ENCODE measurements at places on chromosomes 7 and 10.
A peak's percentile ranks its signal among the peaks of the same experiment; 100 is the strongest.

- H3K4me1 ChIP-seq: no peaks in the 10 kb centered on the region
- H3K36me3 ChIP-seq: no peaks in the 10 kb centered on the region
- no peak overlapping the region for H3K4me3 ChIP-seq
- H3K27me3 ChIP-seq: no peaks in the 10 kb centered on the region
Observed at GRCh38 chr10:106819490-106819889, 345.0 kb downstream of the SORCS1 start.

- DNase-seq: no peak
- no peaks in the 10 kb centered on the region for H3K4me1 ChIP-seq
- no peak overlapping the region for H3K27ac ChIP-seq
- no peaks in the 10 kb centered on the region for H3K27me3 ChIP-seq
- no peaks in the 10 kb centered on the region for H3K36me3 ChIP-seq
Observed at GRCh38 chr7:98223351-98223897, 12.2 kb downstream of the BHLHA15 start.

DNA sequence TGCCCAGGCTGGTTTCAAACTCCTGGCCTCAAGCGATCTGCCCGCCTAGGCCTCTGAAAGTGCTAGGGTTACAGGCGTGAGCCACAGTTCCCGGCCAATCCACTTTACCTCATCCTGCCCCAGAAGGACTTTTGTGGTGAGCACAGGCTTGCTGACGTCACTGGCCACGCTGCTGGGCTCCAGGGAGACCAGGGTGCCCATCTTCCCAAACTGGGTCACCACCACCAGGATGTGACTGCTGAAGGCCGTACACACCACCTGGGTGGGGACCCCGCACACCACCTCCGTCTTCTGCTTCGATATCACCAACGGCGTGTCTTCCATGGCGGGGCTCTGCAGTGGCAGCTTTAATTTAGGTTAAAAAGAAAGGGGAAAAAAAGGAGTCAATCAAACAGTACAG is 816 bp downstream of the PSMG3 start:
- DNase-seq: peak; percentile 28
- H3K27ac ChIP-seq: peak overlapping the region; percentile 59
- H3K36me3 ChIP-seq: no peaks in the 10 kb centered on the region

DNA sequence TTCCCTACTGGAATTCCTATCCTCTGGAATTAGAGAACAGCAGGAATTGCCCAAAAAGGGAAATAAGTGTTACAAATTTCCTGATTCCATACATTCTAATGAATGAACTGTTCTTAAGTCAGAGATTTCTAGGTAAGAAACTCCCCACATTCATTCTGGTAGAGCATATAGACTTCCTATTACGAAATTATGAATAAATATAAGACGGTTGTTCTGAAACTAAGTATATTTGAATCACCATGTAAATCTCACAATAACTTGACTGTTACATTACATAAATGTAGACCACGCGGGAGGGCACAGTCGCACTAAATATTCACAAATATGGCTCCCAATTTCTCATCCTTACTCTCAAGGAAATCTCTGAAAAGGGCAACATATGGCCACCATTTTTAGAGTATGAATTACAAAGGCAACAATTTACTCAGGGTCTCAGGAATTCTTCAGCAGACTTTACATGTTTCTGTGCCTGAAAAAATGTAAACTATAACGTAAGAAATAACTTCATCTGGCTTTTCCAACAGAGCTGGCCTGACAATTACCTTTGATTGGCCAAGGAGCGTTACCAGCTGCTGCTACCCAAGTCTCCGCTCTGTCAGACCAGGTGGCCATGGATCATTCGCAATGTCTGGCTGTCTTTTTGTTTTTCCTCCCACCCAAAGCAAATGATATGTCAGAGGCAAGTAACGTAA is 115.8 kb downstream of the MPP7 start:
- no peaks in the 10 kb centered on the region for H3K36me3 ChIP-seq
- no peaks in the 10 kb centered on the region for H3K4me1 ChIP-seq
- H3K27ac ChIP-seq: no peak overlapping the region
- DNase-seq: no peak
- H3K4me3 ChIP-seq: no peak overlapping the region
- no peaks in the 10 kb centered on the region for H3K27me3 ChIP-seq

GRCh38 chr7:72032934-72033333 is 379.2 kb downstream of the CALN1 start:
- H3K36me3 ChIP-seq: no peaks in the 10 kb centered on the region
- no peaks in the 10 kb centered on the region for H3K4me1 ChIP-seq
- DNase-seq: no peak
- no peak overlapping the region for H3K27ac ChIP-seq
- H3K4me3 ChIP-seq: no peak overlapping the region

- H3K36me3 ChIP-seq: no peaks in the 10 kb centered on the region
- no peak overlapping the region for H3K4me3 ChIP-seq
- H3K4me1 ChIP-seq: no peaks in the 10 kb centered on the region
- no peaks in the 10 kb centered on the region for H3K27me3 ChIP-seq
- no peak for DNase-seq
- no peak overlapping the region for H3K27ac ChIP-seq
Observed at GRCh38 chr7:43475983-43476382, 106.9 kb upstream of the STK17A start.

DNA sequence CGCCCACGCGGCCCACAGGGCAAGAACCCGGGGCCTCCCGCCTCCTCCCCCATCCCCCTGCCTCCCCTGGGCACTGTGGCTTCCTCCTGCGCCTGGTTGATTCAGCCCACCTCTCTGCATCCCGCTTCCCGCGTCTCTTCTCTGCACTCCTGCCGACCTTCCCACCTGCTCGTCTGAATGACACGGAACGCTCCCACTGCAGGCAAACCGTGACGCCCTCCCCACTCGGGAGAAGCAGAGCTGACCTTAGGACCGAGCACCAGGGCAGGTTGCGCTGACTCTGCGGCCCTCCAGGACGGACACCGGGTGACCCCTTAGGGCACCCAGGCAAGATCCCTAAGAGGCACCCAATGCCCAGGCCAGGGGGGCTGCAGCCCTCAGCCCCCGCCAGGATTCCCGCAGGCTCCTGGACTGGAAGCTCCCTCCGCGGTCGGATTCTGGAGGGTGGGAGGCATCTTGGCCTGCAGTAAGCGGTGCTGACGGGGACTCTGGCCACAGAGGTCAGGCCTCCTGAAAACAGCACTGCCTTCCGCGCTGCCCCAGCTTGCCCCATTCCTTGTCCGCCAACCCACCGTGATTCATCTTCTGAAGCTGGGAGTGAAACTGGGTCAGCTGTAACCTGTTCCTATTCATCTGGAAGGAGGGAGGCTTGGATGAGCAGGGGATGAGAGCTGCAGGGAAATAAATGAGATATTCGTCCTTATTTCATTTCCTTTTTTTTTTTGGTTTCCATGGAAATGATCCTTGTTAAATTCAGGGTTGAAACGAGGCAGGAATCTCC is 990 bp downstream of the CALML3 start:
- peaks cover 37% of the 10 kb centered on the region for H3K4me1 ChIP-seq
- H3K27ac ChIP-seq: no peak overlapping the region
- H3K27me3 ChIP-seq: no peaks in the 10 kb centered on the region
- no peak overlapping the region for H3K4me3 ChIP-seq
- H3K36me3 ChIP-seq: no peaks in the 10 kb centered on the region

DNA sequence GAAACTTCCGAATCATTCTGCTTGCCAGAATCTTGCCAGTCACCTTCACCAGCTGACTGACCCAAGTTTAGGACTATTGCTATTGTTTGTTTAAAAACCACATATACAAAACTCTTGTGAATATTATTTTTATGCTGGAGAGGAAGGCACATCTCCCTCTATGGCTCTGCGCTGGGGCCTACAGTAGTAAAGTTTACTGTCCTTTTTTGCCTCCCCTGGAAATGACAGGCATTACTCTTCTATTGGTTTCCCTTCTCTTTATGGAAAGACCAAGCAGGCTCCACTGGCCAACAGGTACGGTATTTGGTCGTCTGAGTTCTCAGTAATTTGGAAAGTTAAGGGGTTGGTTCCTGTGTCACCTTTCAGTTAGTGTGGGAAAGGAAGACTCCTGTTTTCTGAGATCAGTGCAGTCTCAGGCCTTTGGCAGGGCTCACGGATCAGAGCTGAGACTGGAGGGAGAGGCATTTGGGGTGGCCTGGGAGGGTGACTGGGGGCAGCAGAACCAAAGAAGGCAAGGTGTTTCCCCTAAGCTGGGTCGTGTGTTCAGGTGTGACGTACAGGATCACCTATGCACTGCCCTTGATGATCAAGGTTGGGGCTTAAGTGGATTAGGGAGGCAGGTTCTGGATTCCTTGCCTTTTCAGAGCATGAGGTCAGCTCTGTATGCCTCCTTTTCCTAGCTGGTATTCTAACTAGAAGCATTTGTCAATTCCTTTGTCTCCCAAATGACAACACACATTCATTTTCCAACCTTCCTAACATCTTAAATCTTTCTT is 16.0 kb upstream of the KIF5B start:
- DNase-seq: no peak
- H3K4me1 ChIP-seq: peaks cover 12% of the 10 kb centered on the region
- peak overlapping the region; percentile 56 for H3K27ac ChIP-seq
- no peak overlapping the region for H3K4me3 ChIP-seq

- no peak overlapping the region for H3K4me3 ChIP-seq
- H3K27ac ChIP-seq: no peak overlapping the region
- H3K27me3 ChIP-seq: no peaks in the 10 kb centered on the region
- DNase-seq: no peak
- no peaks in the 10 kb centered on the region for H3K36me3 ChIP-seq
Observed at GRCh38 chr7:134828361-134828760, 48.9 kb downstream of the CALD1 start.

- H3K4me1 ChIP-seq: no peaks in the 10 kb centered on the region
- H3K4me3 ChIP-seq: no peak overlapping the region
- no peaks in the 10 kb centered on the region for H3K27me3 ChIP-seq
- no peak for DNase-seq
- H3K27ac ChIP-seq: no peak overlapping the region
Observed at GRCh38 chr7:119219663-119220062, 995.2 kb downstream of the ANKRD7 start.

DNA sequence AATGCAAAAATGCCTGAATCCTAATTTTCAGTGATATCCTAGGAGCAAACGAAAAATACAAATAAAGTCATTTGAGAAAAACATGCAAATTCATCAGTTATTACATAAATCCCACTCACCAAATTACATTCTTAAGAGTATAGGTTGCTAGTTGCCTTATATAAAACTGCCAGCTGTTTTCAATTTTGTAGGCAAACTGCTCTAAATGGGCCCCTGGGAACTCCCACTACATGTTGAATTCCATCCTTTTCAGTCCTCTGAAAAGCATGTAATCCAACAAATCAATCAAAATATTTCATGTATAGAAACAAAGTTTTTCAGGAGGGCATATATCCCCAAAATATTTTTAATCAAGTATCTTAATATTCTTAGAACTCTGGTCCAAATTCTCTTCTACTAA is 2.1 kb upstream of the JMJD1C start:
- no peak overlapping the region for H3K27ac ChIP-seq
- no peaks in the 10 kb centered on the region for H3K36me3 ChIP-seq
- H3K27me3 ChIP-seq: no peaks in the 10 kb centered on the region

DNA sequence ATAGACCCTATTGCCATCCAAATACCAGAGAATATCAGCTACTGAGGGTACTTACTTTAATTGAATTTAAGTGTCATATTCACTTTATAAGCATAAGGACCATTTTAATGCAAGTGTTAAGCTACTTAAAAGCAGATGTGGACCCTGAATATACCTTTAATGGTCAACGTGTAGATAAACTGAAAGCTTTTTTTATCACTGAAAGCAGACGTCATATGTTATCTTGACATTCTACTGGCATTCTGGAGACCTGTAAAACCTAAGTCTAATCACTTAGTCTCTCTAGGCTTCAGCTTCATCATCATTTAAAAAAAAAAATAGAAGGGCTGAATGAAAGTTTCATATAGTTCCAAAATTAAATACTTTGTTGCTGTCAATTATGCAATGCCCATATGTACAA is 116.5 kb downstream of the ELAPOR2 start:
- DNase-seq: no peak
- H3K27me3 ChIP-seq: no peaks in the 10 kb centered on the region
- no peaks in the 10 kb centered on the region for H3K36me3 ChIP-seq
- H3K4me3 ChIP-seq: no peak overlapping the region
- H3K27ac ChIP-seq: no peak overlapping the region
- peaks cover 11% of the 10 kb centered on the region for H3K4me1 ChIP-seq

DNA sequence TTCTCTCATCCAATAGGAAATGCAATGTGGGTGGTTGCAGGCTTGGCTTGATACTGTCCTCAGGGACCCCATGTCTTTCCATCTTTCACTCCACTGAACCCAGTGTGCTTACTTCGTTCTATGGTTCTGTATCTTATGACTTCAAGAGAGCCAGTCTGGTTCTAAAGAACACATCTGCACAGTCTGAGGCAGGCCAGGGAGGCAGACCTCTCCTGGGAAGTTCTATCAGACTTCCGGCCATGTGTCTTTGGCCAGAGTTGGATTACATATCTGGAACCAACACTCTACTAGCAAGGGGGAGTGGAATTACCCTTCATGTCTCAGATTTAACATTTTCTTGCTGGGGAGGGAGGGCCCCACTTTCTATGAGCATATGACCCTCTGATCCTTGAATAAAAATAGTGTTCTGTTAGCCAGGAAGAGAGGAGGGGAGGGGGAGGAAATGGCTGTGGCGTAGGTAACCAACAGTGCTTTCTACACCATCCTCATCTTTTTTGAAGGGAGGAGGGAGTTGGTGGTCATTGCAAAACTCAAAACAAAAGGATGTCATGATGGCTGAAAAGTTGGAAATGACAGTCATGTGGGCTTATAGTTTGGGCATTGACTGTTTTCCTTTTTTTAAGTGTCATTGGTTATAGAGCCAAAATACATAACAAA is 370.2 kb downstream of the GATA3 start:
- no peak overlapping the region for H3K4me3 ChIP-seq
- no peak overlapping the region for H3K27ac ChIP-seq
- no peaks in the 10 kb centered on the region for H3K27me3 ChIP-seq
- no peaks in the 10 kb centered on the region for H3K36me3 ChIP-seq
- no peak for DNase-seq

GRCh38 chr10:132701846-132702190 is 84.1 kb downstream of the NKX6-2 start:
- H3K27ac ChIP-seq: no peak overlapping the region
- no peaks in the 10 kb centered on the region for H3K27me3 ChIP-seq
- no peak overlapping the region for H3K4me3 ChIP-seq
- no peaks in the 10 kb centered on the region for H3K4me1 ChIP-seq

GRCh38 chr10:103181244-103181643 is 11.8 kb downstream of the NT5C2 start:
- H3K27ac ChIP-seq: no peak overlapping the region
- no peak overlapping the region for H3K4me3 ChIP-seq
- H3K36me3 ChIP-seq: peaks cover 1% of the 10 kb centered on the region
- DNase-seq: no peak
- H3K27me3 ChIP-seq: no peaks in the 10 kb centered on the region
- H3K4me1 ChIP-seq: peaks cover 13% of the 10 kb centered on the region

- peaks cover 5% of the 10 kb centered on the region for H3K36me3 ChIP-seq
- H3K27ac ChIP-seq: no peak overlapping the region
- DNase-seq: no peak
- H3K4me3 ChIP-seq: no peak overlapping the region
Observed at GRCh38 chr10:5930272-5930671, 40.2 kb downstream of the FBH1 start.
